ENCODE measurements at places on chromosomes 3 and 15. TPM values are rescaled to one million over a fixed set of nuclear protein-coding genes. Genes with fewer than 3 reads are reported as not detected.

The ATP8B4 gene
- 0.25 TPM for total RNA-seq

DNA sequence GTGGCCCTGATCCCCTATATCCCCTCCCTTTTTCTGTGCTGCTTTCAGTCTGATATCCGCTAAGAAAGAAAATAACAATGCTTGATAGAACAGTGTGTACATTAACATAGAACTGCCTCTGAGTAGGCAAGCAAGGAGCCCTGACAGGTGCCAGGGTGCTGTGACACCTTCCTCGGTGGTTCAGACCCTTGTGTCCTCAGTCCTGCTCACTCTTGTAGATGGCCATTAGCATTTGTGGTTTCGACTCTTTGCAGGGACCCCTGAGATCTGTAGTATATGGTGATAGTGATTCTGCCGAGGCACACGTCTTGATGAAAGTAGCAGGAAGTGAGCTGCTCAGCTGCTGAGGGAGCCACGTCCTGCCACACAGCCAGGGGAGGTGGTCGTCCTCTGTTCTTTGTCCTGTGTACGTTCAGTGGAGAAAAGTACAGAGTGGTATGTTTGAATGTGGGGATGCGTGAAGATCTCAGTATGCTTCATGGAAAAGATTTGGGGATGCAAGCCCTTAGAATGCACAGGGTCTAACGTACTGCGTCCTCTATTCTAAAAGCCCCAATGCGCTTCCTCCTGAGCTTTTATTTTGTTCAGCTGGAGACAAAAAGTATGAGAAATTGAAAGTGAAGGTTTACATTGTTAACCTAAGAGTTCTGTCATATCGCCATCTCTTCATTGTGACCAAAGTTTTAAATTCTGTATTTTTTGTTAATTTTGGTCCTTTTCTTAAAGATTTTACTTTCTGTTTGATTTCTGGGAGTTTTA, 35.4 kb downstream of the PXYLP1 start:
- H3K27ac ChIP-seq = no peak overlapping the region
- no peaks in the 10 kb centered on the region for H3K4me1 ChIP-seq
- DNase-seq = no peak
- no peaks in the 10 kb centered on the region for H3K27me3 ChIP-seq
- H3K4me3 ChIP-seq = no peak overlapping the region
- H3K36me3 ChIP-seq = no peaks in the 10 kb centered on the region

- H3K27me3 ChIP-seq = no peaks in the 10 kb centered on the region
- H3K27ac ChIP-seq = no peak overlapping the region
Measured at GRCh38 chr3:5497497-5497896, 310.0 kb downstream of the EDEM1 start.

DNA sequence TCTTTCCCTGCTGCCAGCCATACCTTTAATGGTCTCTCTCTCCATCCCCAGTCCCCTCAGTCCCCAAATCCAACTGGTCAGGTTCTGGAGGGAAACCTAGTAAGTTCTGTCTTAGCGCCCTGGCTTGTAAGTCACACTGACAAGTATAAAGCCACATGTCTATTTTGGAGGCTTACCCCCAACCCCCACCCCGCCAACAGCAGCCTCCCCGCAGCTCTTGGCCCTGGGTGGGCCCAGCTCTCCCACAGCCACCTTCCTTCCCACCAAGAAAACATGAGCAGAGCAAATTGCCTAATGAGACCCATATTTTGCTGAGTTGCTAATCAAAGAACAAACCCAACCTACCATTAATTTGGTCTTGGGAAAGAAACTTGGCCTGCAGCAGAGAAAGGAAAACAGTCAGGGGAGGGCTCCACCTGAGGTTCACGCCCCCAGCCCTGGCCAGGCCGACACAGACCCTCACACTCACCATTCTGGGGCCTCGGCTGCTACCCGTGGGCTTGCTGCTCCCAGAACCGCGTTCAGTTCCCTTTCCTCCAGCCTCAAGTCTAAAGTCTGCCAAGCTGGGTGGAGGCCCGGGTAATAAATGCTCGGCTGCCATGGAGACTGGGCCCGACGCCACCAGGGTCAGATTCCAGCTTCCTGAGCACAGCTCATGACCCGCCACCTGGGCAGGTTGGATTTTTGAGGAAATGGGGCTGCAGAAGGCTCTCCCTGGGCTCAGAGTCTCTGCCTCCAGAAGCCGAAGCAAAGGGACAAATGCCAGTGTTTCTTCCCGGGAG, at the start of gene CALML4:
Gene CALML4, minus strand, starts transcription at position 557 of the 782 bp plus-strand sequence. Its CDS starts 85 bp downstream, at position 472.
- H3K4me3 ChIP-seq = no peak within 1 kb of the TSS
- H3K27me3 ChIP-seq = no peaks in the 10 kb centered on the region
- DNase-seq = no peak

Data from HCT116 (cell line).